A549 (cell line): ENCODE measurements at places on chromosomes 1 and 21.

DNA sequence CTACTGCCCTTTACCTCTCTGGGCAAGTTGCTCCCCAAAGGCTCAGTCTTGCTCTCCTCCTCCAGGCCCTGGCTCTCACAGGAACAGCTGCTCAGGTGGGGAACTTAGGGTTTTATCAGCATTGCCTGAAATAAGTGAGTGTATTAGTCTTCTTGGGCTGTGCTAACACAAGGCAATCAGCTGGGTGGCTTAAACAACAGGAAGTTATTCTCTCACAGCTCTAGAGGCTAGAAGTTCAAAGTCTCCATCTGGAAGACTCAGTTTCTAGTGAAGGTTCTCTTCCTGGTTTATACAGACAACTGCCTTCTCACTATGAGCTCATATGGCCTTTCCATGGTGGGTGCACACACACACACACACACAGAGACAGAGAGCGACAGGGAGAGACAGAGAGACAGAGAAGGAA, 2.8 kb upstream of the CD1C start:
- DNase-seq, result no peak

DNA sequence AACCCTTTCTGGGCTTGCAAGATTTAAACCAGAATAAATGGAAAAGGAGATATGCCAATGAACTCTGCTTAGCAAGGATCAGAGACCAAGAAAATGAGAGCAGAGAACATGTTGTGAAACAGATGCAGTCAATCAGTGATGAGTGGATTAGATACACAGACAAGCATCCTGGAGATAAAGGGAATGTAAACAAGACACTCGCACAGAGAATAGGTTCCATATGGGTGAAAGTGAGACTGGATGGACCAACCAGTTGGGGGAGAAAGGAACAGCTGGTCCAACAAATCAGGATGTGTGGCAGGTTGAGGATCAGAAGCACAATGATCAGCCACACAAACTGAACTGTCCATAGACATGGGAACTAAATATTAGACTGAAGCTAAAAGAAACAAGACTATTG, 338.2 kb downstream of the ASTN1 start:
- DNase-seq, result no peak

GRCh38 chr1:177739780-177740179, 230.1 kb downstream of the SEC16B start:
- no peak for DNase-seq

DNA sequence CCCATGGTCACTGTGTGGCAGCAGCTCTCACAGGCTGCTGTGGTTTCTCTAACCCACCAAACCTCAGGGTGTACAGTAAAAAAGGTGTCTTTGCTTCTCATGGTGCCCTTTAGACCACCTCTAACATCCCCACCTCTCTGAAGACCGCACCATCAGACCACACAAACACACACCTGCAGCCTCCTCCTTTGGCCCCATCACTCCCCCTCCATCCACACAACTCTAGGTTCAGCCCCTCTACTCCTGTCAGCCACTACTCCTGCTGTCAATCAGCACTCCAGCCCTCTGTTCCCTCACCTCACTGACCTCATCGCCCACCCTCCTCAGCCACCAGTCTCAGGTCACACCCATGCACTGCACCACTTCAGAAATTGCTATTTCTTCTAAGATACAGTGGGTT, 7.5 kb downstream of the ZNF692 start:
- DNase-seq, result no peak

DNA sequence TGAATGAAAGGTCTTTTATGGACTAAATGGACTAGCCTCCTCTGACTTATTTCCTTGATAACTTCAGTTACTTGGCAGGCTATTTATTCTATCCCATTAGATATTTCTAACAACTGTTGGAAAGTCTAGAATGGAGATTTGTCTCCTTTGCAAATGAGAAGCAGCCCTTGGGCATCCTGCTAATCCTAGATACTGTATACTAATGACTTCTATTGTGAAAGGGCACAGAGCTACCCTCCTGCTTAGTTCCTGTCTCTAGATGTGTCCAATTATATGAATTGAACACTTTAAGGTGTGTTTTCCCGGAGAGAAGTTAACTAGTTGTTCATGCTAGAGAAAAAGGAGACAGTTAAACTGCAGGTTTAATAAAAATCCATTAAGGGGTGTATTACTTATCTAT, 10.2 kb upstream of the NCMAP start:
- no peak for DNase-seq

GRCh38 chr1:158058237-158058985, 65.0 kb downstream of the KIRREL1 start:
- DNase-seq, result no peak

- DNase-seq, result no peak
Measured at GRCh38 chr1:221712776-221713431, 29.0 kb downstream of the DUSP10 start.

DNA sequence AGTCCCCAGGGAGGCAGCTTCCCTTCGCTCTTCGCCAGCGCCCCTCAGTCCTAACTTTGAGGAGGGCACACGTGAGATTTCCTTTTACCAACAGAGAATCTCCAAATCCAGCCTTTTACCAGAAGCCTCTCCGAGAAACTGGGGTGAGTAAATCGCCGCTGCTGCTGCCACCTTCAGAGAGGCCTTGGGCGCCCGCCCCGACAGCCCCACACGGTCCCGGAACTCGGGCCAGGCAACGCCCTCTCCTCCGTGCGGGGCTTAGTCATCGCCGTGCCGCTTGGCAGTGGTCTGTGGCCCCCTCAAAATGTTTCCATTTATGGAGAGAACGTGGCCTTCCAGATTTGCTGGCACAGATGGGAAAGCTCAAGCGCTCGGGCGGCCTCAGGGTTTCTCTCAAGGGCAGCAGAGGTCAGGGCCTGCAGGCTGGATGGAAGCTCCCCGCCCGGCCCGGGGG, 41.4 kb upstream of the COL6A2 start:
- DNase-seq, result no peak

GRCh38 chr1:13733711-13734110, 33.7 kb downstream of the PRDM2 start:
- DNase-seq, result no peak

GRCh38 chr1:203342192-203342940, 8.6 kb downstream of the FMOD start:
- DNase-seq, result peak; percentile 52

DNA sequence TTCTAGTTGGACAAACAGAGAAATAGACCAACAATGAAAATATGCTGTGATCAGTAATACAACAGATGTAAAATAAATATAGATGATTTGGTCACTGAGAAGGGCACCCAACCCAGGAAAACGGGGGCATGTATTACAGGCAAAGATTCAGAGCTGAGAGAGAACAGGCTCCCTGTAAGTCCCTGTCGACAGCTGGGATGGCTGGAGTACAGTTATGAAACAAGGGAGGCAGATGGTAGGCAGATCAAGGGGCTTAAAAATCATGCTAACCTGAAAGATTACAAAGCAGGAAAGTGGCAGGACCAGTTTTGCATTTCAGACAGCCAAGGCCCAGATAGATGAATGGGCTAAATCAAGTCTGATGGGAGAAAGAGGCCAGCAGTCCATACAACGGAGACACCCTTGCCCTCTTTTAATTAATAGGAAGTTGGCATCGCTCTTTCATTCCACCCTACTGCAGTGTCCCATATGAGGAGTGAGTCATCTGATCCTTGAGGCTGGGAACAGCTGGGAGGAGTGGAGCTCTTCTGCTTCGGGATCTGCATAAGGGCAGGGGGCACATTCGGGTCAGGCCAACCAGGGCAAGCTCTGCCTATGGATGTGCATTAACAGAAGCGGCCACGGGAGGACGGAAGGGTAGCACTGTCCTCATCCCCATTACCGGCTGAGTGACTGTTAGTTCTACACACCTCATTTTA, 171.1 kb downstream of the DAB1 start:
- DNase-seq, result no peak

- no peak for DNase-seq
Measured at GRCh38 chr1:46937270-46937669, 4.0 kb downstream of the CYP4A11 start.

GRCh38 chr1:47181095-47181954, 8.5 kb downstream of the PDZK1IP1 start:
- DNase-seq, result no peak

- no peak for DNase-seq
Measured at GRCh38 chr1:233503366-233503954, 110.4 kb upstream of the KCNK1 start.

DNA sequence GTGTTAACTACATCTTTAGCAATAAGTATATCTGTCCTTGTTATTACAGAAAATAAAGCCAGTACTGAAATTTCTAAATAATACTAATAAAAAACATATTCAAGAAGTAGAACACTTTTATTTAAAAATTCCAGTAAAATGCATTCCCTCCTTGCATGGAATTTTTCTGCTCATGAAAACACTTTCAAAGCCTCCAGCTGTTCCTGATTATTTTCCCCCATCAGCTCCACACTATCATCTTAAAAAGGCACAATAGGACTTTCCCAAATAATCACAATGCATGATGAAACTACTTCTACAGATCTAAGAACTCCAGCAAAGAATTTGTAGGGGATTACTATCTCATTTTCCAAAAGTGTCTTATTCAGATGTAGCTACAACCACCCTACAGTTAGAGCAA, 162.6 kb upstream of the USP25 start:
- DNase-seq, result no peak
